Mammary epithelial cell (primary cell): ENCODE measurements at places on chromosomes 2 and 18. TPM values are rescaled to one million over a fixed set of nuclear protein-coding genes. Genes with fewer than 3 reads are reported as not detected.

The LYPD6 gene
- 0.33 TPM for total RNA-seq

The PJVK gene
- 1.3 TPM for total RNA-seq

The GIGYF2 gene
- 45.3 TPM for total RNA-seq

The PPIG gene
- total RNA-seq = 22.8 TPM

The TNFAIP6 gene
- 0.50 TPM for total RNA-seq

The C2orf76 gene
- 8.3 and 8.4 TPM in 2 replicates for total RNA-seq
